Transverse colon (tissue), 4 donors: ENCODE measurements at places on chromosomes 2 and 18. TPM values are rescaled to one million over a fixed set of nuclear protein-coding genes. Genes with fewer than 3 reads are reported as not detected.

The TNS1 gene
- 101 TPM for total RNA-seq

The CAVIN2 gene
- total RNA-seq: 21.3 TPM

The STPG4 gene
- not detected for total RNA-seq

The ATP6V1B1 gene
- total RNA-seq: not detected

The TCF7L1 gene
- total RNA-seq: 2.9 TPM

The NUP35 gene
- total RNA-seq: 0.75 TPM

The LHCGR gene
- not detected for total RNA-seq

The SERPINB4 gene
- total RNA-seq: not detected

The AMER3 gene
- total RNA-seq: not detected

The NYAP2 gene
- not detected for total RNA-seq

The PER2 gene
- 43.8 TPM for total RNA-seq

The KIAA1328 gene
- total RNA-seq: 13.1 TPM

The KCNIP3 gene
- 2.2 TPM for total RNA-seq

The ARHGAP15 gene
- 4.5 TPM for total RNA-seq

The CXCR1 gene
- total RNA-seq: not detected

The OTOS gene
- total RNA-seq: not detected

The IL36RN gene
- not detected for total RNA-seq

- no peak for DNase-seq
These were observed 94.0 kb downstream of the FMNL2 start for GRCh38 chr2:152428800-152429582.

DNA sequence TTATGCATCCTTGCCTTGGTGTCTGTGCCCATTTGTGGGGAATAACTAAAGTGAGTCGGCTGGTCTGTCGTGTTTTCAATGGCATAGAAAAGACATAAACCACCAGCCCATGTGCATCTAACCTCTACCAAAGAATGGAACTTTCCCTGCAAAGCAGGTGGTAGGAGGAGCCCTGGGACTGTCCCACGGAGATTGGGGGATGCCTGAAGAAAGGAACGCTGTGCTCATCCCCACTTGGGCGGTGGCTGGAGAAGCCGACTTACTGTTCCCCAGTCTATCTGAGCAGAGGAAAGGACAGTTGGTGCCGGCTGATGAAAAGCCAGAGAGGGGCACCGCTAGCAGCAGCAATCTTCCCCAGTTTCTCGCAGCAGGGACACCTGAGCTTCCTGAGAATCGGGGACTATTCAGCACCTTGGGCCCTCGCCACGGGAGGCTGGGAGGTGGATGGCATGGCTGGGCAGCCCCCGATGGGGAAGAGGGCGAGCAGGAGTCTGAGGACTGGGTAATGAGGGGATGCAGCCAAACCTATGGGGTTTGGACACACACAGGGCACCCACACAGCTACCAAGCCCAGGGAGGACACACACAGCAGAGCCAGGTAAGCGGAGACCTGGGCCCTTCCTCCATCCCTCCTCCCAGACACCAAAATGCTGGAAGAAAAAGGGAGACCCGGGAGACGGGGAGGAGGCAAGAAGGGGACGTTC, 53.7 kb upstream of the AGAP1 start:
- DNase-seq: no peak

DNA sequence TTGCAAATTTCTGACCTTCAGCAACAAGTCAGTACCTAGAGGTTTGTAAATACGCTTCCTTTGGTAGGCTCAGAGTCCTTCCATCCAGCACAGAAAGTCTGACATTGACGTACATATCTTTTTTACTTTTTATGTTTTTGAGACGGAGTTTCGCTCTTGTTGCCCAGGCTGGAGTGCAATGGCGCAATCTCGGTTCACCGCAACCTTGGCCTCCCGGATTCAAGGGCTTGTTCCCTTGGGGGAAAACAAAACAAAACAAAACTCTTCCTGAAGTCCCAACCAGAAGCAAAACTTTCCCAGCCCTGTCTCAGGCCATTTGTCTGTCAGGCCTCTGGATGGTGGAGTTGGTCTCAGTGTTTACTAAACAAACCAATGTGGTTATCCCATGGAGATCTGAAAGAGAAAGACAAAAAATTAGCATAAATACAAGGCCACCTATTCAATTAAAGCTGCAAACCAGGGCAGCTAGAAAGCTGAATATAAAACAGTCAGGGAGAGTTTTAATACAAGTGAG, 29.6 kb upstream of the ATL2 start:
- DNase-seq: no peak

GRCh38 chr2:2061091-2061696, 269.9 kb downstream of the MYT1L start:
- no peak for DNase-seq

GRCh38 chr18:77165503-77166188, 33.1 kb upstream of the MBP start:
- DNase-seq: no peak

- no peak for DNase-seq
These were observed 383.3 kb upstream of the MYT1L start for GRCh38 chr2:2714408-2714807.

DNA sequence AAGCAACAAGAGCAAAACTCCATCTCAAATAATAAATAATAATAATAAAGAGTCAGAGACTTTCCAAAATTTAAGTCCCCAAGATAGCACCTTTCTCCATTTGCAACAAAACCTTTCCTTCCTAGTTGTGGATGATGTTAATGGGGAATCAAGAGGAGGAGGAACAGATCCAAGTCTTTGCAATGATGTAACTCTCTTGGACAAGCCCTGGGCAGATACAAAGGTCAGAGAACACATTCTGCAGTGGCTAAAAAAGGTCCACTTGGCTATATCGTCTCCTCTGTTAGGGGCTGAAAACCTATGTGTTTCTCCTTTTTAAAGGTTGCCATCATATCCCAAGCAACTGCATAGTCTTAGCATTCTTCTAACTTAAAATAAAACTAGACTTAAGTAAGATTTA, 151.1 kb downstream of the TMEM163 start:
- no peak for DNase-seq

DNA sequence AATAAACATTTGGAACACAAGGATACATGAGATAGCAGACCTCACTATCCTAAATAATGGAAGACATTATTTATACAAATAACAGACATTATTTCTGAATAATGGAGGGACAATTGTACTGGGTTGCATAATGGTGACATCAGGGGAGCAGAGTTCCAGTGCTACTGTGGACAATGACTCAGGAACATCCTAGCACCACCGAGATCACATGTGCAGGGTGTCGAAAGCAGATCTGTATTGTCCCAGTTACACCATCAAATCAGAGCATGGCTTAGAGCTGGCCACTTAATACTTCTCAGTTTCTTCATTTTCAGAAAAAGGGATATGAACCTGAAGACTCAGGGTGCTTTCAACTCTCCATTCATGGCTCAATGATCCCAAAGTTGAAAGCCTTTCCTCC, 249.1 kb upstream of the RBMS1 start:
- no peak for DNase-seq

GRCh38 chr2:200086911-200087310, 131.5 kb downstream of the MAIP1 start:
- DNase-seq: no peak

- DNase-seq: no peak
These were observed 324.4 kb downstream of the ALK start for GRCh38 chr2:29597035-29597434.

DNA sequence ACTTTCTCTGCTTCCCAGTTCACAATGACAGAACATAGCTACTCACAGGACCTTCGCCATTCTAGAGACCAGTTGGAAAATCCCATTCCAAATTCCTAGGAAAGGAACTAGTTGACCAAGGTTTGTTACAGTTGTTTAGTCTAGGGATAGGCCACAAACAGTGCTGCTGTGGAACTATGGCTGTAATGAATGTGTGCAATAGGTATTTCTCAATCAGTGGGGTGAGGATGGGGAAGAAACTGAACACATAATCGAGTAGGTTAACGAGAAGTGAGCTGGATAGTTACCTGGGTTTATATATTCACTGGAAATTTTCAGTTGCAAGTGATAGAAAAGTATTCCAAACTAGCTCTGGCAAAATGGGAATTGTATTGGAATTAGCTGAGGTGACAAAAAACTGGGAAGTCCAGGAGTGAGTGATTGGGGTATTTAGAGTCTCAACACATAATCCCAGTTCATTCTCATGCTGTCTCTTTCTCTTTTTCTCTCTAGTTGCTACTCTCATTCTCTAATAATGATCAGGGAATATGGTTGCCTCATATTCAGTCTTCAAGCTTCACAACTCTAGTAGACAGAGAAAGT, 18.2 kb upstream of the HMSD start:
- no peak for DNase-seq

DNA sequence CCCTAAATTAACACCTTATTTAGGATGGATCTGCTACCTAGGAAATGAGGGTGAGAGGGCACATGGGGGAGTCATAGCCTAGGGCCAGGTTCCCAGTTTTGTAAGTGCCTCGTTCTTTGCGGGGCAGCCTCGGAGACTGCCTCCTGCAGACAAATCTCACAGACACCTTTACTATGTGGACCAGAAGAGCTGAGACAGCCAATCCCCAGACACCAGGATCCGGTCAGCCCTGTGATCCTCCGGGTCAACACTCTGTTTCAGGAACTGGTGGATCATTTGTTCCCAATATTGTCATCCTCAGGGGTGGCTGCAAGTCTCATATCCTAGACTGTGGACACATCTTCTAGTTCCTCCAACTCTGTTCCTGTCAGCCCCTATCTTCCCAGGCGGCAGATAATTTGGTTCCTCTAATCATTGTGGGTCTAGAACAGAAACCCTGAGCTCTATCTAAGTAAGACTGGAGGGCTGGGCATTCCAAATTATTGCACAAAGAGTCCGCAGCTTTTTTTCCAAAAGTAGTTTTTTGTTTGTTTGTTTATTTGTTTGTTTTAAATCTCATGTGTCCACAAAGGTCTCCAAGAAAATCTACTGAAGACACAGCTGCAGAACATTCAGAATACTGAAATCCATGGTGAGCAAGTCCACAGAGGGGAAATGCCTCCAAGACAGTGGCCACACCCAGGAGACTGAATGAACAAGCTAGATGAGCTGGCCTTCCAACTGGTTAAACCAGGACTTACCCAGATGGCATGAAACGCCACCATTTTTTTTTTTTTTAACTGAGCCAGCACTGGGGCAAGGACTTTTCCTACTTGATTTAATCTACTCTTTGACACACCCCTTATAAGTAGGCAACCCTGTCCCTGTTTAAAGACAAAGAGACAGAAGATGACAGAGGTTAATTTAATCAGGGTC, 6.2 kb upstream of the GDF7 start:
- DNase-seq: no peak

- DNase-seq: no peak
These were observed 8.6 kb downstream of the SH3RF3 start for GRCh38 chr2:109137616-109138015.

DNA sequence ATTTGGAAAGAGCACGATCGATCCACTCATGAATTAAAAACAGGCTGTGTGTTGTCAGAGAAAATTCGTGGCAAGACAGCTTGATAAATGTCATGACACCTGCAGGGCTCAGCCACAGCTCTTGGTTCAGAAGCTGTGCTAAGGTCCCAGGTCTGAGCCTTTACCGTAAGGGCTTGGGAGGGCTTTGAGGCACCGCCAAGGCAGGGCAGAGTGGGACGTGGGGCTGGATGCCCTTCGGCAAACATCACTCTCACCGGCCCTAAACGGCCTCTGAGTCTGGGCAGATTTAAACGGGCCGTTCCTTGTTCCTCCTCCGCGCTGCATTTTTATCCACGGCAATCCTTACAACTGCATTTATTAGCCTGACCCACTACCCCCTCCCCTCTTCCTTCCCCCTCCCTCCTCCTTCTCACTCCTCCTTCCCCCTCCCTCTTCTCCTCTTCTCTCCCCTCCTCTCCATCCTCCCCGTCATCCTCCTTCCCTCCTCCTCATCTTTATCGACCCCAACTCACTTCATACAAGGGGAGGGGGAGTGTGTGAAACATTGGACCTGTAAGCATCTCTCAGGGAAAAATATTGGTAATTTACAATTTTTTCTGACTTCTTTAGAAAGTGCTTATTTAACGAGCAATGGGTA, 33.9 kb downstream of the MBP start:
- no peak for DNase-seq

DNA sequence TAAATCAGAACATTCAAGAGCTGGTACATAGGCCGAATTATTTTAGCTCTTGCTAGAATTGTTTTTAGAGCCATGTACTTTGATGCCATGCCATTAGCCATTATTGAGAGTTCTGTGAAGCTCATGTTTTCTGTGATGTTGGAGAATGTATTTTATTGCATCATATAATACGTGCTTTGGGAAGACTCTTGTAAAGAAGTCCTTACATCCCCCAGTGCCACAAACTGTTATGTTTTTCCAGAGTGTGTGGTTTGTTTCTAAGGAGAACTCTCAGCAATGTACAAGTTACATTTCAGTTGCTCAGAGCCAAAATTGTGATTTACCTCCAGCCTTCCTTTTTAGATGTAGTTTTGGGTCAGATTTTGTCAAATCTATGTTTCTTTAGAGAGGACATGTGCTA, 148.6 kb downstream of the HAUS1 start:
- DNase-seq: no peak

DNA sequence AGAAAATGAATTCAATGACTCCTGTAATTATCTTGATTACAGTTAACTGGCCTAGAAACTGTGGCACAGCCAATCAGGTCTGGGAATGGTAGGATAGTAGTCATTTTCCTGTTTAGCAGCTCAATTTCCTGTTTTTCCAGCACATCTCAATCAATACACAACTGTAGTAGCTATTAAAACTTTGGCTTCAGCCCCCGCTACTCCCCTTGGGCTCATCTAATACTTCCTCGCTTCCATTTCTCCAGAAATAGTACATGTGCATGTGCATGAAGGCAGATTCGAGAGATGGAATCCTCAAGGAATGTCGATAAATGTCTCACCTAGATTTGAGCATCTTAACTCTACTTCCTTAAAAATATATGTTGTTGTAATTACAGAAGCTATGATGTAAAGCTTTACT, 9.7 kb downstream of the COBLL1 start:
- no peak for DNase-seq

DNA sequence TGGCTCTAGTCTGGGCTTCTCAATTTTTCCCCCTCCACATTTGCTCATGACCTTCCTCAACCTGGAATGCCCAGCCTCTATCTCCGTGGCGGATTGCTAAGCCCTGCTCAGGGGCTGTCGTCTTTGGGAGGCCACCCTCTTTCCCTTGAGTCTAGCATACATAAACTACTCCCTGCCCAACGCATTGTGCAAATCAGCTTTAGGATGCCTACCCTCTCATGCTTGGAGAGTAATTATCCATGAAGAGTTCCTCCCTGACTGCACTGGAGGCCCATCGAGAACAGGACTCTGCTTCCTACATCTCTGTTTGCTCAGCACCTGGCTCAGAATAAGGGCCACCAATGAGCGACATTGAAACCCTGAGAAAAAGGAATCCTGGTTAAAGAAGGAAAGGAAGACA, 53.7 kb upstream of the NPAS2 start:
- no peak for DNase-seq

GRCh38 chr2:17363846-17364245, 154.4 kb downstream of the RAD51AP2 start:
- DNase-seq: no peak

DNA sequence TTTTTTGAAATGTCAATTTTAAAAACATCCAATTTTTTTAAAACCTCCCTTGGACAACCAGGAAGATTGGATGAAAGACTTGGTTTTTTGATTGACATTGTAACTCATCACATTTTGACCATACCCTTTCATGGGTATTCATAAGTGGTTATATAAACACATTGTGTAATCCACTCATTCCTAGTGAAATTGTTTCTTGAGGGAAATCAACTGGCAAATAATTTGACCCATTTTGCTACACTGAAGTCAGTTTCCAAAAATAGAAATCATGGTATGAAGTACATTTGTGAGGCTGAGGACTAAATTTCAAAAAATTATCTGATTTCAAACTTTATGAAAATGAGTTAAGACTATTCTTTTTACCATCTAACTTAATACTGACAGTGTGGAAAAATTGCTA, 31.5 kb downstream of the FBXO48 start:
- no peak for DNase-seq

GRCh38 chr2:172098287-172098649, 4.4 kb downstream of the DLX2 start:
- DNase-seq: no peak
